ENCODE measurements at places on chromosomes 6 and 20. TPM values are rescaled to one million over a fixed set of nuclear protein-coding genes. Genes with fewer than 3 reads are reported as not detected.

GRCh38 chr20:48766205-48766604 lies 61.6 kb downstream of the PREX1 start:
- no peak for DNase-seq
- no peak overlapping the region for H3K27ac ChIP-seq
- H3K27me3 ChIP-seq = peaks cover 10% of the 10 kb centered on the region
- H3K36me3 ChIP-seq = peaks cover 3% of the 10 kb centered on the region
- no peaks in the 10 kb centered on the region for H3K4me1 ChIP-seq

- H3K27me3 ChIP-seq = no peaks in the 10 kb centered on the region
- no peak overlapping the region for H3K27ac ChIP-seq
- peaks cover 22% of the 10 kb centered on the region for H3K4me1 ChIP-seq
- no peaks in the 10 kb centered on the region for H3K36me3 ChIP-seq
- DNase-seq = no peak
Observed at GRCh38 chr6:113340371-113340770, 516.8 kb upstream of the MARCKS start.

DNA sequence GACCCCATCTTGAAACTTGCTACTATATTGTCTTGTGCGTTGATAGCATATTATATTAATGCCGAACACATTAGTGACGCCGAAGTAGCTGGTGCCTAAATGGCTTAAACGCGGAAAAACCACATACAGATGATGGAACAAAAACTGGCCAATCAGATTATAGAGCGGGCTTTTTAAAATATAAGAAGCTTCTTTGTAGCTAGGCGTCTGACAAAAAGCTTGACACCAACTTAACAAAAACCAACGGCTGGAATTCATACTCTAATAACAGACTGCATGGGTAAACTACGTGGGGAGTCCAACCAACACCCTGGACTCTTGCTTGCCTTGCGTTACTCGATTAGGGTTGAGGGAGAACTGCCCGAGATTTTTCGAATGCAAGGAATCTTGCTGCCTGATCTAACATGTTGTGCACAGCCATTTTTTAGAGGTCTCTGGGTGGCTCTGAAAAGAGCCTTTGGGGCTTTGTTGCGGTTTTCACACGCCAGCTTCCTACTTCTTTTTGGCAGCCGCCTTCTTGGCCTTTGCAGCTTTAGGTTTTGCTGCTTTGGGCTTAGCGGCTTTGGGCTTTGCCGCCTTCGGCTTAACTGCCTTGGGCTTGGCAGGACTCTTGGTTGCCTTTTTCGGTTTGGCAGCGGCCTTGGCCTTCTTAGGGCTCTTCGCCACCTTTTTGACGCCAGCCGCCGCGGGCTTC lies 45.7 kb downstream of the OR2B2 start:
- H3K27ac ChIP-seq = peak overlapping the region; percentile 76
- peak overlapping the region; percentile 83 for H3K4me3 ChIP-seq
- H3K36me3 ChIP-seq = no peaks in the 10 kb centered on the region
- peaks cover 31% of the 10 kb centered on the region for H3K4me1 ChIP-seq

DNA sequence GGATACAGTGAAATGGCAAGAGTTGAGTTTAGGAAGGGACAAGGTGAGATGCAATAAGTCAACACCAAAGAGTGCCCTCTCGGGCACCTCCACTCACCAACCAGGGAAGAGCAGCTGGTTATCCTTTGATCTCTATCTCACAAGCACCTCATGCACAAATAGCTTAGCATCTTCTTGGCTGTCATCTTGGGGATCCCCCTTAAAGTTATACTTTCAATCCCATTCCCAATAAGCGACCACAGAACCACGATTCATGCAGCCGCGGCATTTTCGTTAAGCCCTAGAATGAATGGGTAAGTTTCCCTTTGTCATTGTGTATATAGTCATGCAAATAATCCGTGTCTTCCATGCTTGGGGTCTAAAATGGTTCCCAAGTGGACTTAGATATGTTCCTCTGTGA lies 73.5 kb downstream of the ADTRP start:
- DNase-seq = no peak
- H3K4me3 ChIP-seq = no peak overlapping the region
- H3K4me1 ChIP-seq = peaks cover 8% of the 10 kb centered on the region

- H3K4me3 ChIP-seq = no peak overlapping the region
- peaks cover 22% of the 10 kb centered on the region for H3K36me3 ChIP-seq
- peaks cover 15% of the 10 kb centered on the region for H3K4me1 ChIP-seq
Observed at GRCh38 chr6:44441091-44441855, 53.8 kb downstream of the CDC5L start.

The BANF2 gene
- total RNA-seq = not detected

- H3K27me3 ChIP-seq = no peaks in the 10 kb centered on the region
- H3K4me3 ChIP-seq = no peak overlapping the region
- peak; percentile 43 for DNase-seq
- no peaks in the 10 kb centered on the region for H3K36me3 ChIP-seq
- no peak overlapping the region for H3K27ac ChIP-seq
Observed at GRCh38 chr20:50374541-50375078, 135.6 kb upstream of the PTPN1 start.

The GRM1 gene
- not detected for total RNA-seq
